CD14-positive monocyte (primary cell): ENCODE measurements at places on chromosomes 3 and 15. TPM values are rescaled to one million over a fixed set of nuclear protein-coding genes. Genes with fewer than 3 reads are reported as not detected.

CSTA gene
- 515 TPM for polyA plus RNA-seq

GRCh38 chr3:10683106-10683505 is 132.9 kb upstream of the SLC6A11 start:
- DNase-seq: no peak

PPARG gene
- polyA plus RNA-seq: 0.56 TPM

- DNase-seq: no peak
These were observed 3.3 kb downstream of the FETUB start for GRCh38 chr3:186643493-186643892.

- peak; percentile 43 for DNase-seq
These were observed 14.2 kb downstream of the RAB8B start for GRCh38 chr15:63203451-63204090.

- DNase-seq: no peak
These were observed 171.8 kb downstream of the TMEM108 start for GRCh38 chr3:133209871-133210550.

GRCh38 chr15:63135281-63135680 is 13.6 kb downstream of the LACTB start:
- no peak for DNase-seq

DNA sequence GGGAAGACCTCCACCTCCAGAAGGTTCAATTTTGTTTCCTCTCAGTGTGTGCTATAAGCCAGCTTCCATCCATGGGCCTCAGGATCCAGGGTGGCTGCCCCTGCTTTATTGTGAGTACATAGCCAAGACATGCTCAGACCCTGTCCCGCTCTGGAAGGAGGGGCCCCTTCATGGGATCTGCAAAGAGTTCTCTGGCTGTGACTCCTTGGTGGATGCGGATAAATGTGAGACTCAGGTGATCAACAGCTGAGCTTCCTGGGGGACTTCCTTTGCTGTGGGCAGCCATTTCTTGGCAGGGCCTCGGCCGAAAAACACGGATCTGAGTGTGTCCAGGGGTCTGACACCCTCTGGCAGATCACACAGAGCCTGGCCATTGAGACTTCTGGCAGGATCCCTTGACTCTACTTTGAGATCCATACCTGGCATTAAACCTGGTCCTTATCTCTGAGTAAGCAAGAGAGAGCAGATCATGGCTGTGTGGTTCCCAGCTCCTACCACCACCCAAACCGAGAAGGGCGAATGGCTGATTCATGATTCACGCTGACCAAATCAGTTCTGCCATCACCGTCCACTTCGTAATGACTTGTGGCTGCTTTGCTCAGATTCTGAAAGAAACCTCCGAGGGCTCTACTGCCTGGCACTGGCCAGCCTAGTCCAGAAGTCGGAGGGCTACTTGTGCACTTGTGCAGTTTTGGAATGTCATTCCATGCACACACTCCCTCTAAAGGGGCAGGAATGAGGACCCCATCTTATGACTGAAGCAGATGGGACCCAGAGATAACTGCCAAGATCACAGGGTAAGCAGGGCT is 68.1 kb downstream of the SENP2 start:
- DNase-seq: no peak

LRTM1 gene
- not detected in 2 replicates for polyA plus RNA-seq

GRCh38 chr3:29949940-29950616 is 656.3 kb upstream of the TGFBR2 start:
- DNase-seq: no peak

FGF12 gene
- polyA plus RNA-seq: not detected in 2 replicates

TGM4 gene
- not detected in 2 replicates for polyA plus RNA-seq

SLC22A13 gene
- polyA plus RNA-seq: not detected

- DNase-seq: no peak
These were observed 117.6 kb downstream of the TOP2B start for GRCh38 chr3:25547103-25547502.

- DNase-seq: no peak
These were observed 5.5 kb upstream of the TPRG1 start for GRCh38 chr3:189166321-189166720.

- DNase-seq: no peak
These were observed 3.9 kb upstream of the MUSTN1 start for GRCh38 chr3:52838561-52839267.

DNA sequence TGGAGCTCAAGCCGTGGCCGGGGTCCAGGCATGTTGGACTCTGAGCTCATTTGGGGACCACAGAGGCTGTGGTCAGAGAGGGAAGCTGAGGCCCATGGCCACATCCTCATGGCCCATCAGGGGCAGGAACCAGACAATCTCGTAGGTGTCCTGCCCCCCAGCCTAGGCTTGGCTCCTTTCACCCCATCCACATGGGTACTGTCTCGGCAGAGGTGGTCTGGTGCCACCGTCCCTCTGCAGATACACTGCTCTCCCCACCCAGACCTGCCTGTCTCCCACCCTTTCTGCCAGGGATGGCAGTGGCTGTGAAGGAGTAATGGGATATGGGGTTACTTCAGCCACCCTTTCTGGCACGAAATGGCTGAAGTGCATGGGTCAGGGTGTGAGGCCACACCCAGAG is 7.9 kb downstream of the PRSS50 start:
- no peak for DNase-seq

DNA sequence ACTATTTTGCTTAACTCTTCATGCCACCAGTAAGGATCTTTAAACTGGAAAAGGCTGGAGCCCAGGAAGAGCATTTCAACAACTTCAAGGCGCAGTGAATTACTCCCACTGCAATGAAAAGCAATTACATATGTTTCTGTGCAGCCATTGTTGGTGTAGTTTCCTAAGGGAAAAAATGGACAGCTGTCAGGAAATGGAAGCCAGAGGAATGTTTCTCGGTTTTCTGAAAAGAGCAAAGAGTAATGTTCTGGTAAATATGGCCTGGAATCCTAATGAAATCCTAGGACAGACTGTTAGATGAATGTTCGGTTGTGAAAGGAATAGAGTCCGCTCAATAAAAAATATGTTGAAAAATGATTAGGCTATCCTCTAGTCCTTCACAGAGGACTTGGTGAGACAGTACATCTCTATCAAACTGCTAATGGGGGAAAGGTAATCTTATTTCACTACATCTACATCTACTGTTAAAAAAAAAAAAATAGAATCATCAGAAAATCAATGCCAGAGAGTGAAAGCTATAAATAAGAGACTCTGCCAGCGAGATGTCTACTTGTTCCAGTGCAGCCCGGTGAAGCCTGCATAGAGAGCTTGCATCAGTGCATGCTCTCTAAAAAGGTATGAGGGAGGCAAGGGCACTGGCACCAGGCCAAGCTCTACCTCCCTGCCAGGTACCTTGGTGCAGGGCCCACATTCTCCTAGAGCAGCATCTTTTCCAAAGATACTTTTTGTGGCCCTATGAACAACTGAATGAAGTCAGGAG is 68.2 kb upstream of the TJP1 start:
- no peak for DNase-seq

- no peak for DNase-seq
These were observed 96.7 kb upstream of the FHIT start for GRCh38 chr3:61347981-61348380.

KNG1 gene
- polyA plus RNA-seq: not detected

SOX2 gene
- not detected for polyA plus RNA-seq

DNA sequence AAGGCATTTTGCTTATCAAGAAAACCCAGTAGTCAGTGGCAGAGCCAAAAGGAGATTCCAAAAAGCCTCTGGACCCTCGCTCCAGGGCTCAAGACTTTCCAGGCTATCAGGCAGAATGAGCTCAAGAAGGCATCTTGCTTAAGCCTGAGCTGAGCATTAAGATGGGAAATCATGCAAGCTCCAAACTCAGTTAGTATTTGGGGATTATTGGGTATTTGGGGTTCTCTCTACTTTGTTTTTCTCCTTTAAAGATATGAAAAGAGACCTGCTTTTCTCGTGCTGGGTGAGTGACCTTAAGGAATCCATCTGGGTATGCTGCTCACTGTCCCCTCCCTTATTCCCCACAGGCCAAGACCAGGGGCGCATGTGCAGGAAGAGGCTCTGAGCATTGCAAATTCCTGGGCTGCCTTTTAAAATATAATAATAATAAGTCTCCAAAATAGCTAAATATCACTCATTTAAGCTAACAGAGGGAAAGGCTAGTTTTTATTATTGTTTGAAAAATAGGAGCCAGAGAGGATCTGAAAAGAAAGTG is 75.4 kb upstream of the HACD2 start:
- no peak for DNase-seq

DNA sequence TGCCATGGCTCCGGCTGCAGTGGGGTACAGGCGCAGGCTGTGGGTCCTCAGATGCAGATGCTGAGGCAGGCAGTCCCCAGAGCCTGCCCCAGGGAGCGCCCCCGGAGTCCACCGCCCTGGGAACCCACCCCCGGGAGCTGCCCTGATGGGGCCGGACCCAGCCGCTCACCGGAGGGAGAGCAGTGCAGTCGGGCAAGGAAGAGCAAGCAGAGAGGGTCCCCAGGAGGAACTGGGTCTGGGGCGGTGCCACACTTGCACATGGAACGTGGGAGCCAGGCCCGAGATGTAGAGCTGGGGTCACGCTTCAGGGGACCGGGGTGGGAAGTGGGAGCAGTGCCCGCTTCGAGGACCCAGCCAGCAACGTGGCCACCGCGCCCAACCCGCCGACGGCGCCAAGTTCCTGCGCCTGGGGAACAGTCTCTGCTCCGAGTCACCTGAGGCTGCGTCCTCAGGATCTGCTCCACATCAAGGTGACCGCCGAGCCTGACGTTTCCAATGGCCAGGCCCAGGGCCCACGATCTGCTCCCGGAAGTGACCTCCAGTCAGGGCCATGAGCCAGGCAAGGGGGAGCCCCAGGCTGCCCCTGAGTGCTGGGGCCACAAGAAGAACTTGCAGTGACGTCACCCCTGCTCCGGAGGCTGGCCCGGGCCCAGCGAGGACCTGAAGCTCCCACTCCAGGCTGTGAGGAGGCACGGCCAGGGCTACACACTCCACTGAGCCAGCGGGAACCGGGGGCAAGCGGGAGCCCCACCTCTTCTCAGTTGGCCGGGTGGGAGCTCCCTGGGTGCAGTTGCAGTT is 27.0 kb upstream of the TFG start:
- DNase-seq: no peak

DNA sequence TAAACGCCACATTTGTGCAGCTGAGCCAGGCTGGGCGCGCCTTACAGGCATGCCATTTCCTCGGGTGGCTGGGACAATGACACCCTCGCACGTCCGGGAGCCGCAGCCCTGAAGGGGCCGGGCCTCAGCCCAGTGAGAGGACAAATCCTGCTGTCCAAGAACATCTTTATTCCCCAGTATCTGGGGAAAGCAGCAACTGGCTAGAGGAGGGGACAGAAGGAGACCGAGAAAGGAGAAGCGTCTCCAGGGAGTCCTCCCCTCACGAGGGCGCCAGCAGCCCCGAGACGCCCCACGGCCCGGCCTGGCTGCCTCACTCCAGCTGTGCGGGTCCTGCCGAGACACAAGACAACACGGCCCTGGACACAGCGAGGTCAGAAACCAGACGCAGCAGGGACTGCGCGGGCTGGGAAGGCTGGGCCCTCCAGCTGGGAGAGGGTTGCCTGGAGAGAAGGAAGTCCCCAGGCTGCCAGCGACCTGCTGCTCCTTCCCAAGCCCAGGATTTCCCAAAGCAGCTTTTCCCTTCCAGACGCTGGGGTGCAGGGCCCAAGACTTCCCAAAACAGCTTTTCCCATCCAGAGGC is 130.2 kb downstream of the CHSY1 start:
- DNase-seq: peak; percentile 66

DNA sequence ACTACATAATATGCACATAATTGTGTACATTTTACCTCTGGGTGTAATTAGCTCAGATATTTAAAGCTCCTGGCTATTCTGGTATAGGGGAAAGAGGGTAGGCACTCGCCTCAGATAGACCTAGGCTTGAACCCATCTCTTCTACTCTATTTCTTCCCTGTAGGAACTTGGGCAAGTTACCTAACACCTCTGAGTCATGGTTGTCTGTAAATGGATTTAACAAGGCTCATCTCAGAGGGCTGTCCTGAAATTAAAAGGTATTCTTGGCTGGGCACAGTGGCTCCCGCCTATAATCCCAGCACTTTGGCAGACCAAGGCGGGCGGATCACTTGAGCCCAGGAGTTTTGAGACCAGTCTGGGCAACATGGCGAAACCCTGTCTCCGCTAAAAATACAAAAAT is 30.7 kb downstream of the NANOGP8 start:
- no peak for DNase-seq

GRCh38 chr3:99686955-99687612 is 48.7 kb downstream of the COL8A1 start:
- no peak for DNase-seq

GRCh38 chr3:136772709-136773108 is 20.5 kb upstream of the STAG1 start:
- no peak for DNase-seq
